GOT3 (cell line): ENCODE measurements at places on chromosomes 6 and 20.

DNA sequence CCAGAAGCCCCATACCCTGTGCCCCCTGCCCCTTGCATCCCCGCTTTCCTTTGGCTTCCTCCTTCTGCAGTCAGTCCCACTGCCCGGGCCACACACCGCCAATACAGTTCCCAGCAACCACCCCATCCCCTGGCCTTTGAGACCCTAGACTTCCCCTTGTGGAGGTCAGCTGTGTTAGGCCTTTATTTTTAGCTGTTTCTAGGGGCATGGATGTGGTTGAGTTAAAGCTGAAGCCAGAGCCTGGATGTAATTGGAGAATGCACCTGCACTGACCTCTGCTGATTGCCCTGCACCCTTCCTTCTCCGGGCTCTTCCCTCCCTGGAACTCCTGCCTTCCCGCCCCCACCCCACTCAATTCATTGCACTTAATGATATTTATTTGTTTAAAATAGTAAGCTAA is 33.9 kb downstream of the LYRM2 start:
- no peak for DNase-seq

GRCh38 chr6:160327981-160328380 is 20.2 kb upstream of the SLC22A3 start:
- DNase-seq: no peak

DNA sequence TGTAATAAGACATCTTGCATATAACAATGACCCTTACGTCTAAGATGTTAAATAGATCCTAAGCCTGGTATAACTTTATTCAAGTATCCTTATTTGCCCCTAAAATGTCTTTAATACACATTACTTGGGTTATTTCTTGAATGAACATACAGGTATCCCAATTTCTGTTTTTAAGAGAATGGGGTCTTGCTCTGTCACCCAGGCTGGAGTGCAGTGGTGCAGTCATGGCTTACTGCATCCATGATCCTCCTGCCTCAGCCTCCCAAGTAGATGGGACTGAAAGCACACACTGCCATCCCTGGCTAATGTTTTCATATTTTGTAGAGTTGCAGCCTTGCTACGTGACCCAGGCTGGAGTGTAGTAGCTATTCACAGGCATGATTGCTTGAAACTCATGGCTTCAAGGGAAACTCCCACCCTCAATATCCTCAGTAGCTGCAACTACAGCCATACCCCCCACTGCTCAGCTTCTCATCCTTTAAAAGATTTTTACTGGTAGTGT is 10.4 kb upstream of the ZNFX1 start:
- DNase-seq: no peak

DNA sequence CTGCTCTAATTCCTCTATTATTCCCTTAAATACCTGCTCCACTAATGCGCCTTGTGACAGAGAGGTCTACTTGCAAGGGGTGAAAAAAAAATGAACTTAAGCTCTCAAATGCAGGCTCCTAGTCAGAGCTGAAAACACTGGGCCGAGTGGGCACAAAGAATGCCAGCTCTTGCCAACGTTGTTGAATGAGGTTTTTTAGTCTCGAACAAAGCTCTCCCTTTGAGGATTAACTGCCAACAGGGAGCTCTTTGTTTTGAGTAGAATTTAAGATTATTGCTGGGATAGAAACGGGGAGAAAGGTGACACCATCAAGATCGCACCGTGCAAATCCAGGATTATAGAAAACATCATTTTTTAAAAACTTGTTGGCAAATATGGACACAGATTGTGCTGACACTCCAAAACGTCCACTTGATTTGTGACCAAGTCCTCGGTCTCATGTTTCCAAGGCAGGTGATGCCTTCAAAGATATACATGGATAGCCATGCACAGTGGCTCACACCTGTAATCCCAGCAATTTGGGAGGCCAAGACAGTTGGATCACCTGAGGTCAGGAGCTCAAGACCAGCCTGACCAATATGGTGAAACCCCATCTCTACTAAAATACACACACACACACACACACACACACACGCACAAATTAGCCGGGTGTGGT is 163.2 kb downstream of the BMP7 start:
- no peak for DNase-seq

DNA sequence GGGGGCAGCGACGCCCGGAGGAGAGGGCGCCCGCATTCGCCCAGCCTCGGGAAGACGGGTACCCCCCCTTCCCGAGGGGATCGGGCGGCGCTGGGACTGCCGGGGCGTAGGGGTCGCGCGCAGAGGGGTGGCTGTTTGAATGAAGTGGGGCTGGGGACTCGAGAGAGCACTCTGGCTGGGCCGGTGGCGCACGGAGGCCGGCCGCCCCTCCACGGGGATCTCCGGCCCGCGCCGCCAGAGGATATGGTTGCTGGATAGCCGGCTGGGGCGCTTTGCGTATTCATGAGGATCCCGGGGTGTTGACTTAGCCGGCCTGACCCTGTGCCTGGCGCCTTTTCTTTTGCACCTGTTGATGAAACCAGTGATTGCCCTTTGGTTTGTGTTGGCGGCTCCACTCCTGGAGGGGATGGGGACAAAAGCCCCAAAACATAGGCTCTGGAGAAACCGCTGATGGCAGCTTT is 469 bp downstream of the SYNJ2 start:
- no peak for DNase-seq
